ENCODE measurements at places on chromosomes 1 and 21.

- no peak for DNase-seq
These were observed 120.8 kb upstream of the RRP15 start for GRCh38 chr1:218164111-218164929.

GRCh38 chr1:183913567-183913993 lies 108.7 kb downstream of the RGL1 start:
- DNase-seq: peak; percentile 22

DNA sequence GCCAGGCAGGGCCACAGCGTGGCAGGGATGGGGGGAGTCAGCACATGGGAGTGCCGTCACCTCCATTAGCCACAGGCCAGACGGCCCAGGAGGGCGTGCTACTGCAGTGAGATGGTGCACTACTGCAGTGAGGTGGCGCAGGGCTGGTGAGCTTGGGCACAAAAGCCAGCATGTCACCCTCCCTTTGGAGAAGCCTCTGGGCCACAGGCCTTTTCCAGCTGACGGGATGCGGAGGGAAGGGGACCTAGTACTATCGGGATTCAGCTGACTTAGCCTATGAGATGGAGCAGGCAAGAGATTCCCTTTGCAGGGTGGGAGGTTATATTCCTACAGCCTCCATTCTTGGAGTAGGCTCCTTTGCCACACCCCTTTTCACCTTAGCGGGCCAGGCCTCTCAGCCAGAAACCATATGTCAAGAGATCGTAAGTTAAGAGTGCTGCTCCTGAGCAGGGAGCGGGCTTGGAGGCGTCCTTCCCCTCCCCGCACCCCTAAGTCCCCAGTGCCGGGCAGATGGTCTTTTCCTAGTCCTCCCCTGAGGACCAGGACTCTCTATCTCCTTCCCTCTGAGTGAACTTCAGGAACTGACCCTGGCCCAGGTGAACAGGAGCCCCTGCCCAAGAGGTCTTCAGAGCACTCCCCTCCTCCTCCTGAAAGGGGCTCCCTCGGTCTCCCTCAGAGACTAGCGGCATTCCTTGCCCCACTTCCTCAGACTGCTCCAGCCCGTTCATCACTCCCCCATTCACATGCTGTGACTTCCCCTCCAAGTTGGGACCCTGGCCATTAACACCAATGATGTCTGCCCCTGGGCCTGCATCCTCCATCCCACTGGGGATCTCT lies 8.2 kb downstream of the NES start:
- DNase-seq: no peak

- no peak for DNase-seq
These were observed 37.1 kb downstream of the PLA2G4A start for GRCh38 chr1:186865857-186866256.

DNA sequence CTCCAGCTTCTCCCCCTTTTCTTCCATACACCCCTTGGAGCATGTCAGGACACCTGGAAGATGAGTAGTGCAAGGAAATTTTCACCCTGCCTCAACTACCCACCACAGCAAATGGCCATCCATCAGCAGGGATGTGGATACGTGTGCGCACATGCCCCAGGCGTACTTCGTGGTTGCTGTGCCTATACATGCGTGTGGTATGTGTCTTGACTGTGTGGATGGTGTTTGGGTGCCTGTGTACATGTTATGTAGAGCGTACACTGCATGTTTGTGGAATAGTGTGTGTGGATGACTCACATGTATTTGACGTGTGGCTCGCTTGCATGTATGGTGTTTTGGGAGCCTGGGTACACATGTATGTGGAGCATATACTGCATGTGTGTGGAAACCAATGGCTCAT lies 158.5 kb downstream of the RRAGC start:
- no peak for DNase-seq

DNA sequence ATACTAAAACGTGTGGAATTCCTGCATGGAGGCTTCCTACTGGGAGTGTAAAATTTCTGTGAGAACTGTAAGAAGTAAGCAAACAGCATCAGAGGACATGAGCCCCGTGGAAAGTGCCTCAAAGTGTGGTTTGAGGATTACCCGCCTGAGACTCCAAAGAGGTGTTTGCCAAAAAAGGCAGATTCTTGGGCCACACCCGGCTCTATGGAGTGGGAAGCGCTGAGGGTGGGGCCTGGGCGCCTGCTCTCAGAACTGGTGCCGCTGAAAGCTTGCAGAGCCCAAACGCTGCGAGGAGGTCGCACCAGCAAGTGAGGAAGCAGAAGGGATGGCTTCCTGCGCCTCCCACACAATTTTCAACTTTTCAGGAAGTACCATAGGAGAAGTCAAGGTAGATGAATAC lies 43.0 kb upstream of the PSEN2 start:
- DNase-seq: no peak

DNA sequence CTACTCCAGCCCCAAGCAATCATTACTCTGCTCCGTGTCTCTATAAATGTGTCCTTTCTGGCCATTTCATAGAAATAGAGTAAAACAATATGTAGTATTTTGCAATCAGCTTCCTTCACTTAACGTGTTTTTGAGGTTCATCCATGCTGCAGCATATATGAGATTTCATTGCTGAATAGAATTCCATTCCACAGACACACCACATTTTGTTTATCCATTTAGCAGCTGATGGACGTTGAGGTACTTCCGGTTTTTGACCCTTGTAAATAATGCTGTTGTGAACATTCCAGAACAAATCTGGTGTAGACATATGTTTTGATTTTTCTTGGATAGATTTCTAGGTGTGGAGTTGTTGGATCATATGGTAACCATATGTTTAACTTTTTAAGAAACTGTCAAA lies 30.7 kb downstream of the ADAM30 start:
- peak; percentile 52 for DNase-seq

DNA sequence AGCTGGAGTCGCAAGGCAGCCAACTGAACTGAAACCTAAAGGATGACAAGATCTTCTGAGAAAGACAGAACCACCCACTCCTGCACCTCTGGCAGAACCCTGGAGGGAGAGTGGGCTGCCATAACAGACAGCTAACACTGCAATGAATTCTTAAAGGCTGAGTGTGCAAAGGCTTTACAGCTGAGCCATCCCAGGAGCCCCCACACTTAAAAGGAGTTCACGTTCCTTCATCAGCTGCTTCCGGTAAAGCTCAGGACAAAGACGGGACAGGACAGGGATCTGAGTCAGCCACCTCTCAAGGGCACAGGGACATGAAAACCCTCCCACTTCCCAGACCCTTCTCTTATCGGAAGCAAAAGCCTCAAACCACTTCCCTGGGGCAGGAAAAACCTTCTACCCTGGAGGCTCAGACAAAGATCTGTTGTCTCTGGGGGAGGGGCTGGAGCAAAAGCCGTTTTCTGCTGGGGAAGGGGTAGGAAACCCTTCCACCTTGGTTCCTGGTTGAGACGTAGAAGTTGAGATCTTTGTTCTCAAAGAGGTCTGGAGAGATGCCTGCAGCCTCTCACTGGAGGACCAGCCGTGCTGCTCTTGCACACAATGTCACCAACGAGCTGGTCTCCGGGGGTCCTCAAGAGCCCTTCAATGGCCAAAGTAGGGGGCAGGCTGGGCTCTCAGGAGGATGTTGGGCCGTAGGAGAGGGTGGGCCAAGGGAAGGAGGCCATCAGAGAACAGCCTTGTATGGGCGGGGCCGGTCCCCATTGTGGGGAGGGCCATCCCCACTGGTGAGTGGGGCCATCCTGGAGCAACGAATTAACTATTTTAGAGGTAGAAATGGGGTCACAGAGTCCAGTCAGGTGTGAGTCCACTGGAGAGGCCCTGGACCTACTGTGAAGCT lies 452.4 kb downstream of the PTPRU start:
- no peak for DNase-seq

DNA sequence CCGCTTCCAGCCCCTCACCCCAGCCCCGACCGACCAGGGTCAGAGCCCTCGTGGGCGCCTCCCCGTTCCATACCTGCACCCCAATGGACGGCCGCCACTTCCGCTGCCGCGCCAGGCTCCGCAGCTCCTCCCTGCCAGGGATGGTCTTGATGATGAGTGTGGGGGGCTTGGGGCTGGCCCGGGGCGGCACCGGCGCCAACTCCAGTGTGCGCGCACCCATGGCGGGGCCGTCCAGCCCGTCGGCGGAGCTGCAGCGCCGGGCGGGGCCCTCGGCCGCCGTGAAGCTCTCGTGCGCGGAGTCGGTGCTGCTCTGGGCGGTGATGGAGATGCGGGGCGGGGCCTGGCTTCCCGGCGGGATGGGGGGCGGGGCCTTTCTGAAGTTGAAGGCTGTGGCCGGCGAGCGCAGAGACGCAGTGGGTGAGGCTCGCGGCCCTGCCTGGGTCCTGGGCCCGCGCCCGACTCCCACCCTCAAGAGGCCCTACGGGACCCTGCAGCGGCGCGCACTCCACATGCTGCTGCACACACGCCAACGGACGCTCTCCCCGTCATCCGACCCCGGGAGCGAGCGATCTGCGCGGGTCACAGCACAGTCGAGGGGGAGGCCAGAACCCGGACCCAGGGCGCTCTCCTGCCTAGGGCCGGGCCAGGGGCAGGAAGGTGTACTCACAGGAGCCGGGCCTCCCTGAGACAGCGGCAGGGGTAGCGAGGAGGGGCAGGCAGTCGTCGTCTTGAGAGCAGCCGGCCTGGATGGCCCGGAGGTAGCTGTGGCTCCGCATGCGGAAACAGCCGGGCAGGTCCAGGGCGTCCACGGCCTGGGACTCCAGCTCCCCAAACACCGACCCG lies 26.1 kb upstream of the SMIM12 start:
- no peak for DNase-seq

GRCh38 chr1:247304031-247304430 lies 27.6 kb downstream of the ZNF496 start:
- no peak for DNase-seq

GRCh38 chr1:66400660-66401059 lies 133.3 kb upstream of the SGIP1 start:
- no peak for DNase-seq

GRCh38 chr1:68111519-68112436 lies 61.4 kb upstream of the DIRAS3 start:
- peak; percentile 87 for DNase-seq

DNA sequence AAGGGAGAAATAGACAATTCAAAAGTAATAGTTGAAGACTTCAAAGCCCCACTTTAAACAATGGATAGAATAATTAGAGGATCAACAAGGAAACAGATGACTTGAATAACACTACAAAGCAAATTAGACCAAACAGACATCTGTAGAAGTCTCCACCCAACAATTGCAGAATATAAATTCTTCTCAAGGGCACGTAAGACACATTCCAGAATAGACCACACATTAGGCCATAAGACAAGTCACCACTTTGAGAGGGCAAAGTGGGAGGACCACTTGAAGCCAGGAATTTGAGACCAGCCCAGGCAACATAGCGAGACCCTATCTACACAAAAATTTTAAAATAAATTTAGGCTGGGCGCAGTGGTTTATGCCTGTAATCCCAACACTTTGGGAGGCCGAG lies 20.5 kb upstream of the RNF186 start:
- no peak for DNase-seq

- no peak for DNase-seq
These were observed 34.3 kb downstream of the PCNX2 start for GRCh38 chr1:233261206-233261605.

DNA sequence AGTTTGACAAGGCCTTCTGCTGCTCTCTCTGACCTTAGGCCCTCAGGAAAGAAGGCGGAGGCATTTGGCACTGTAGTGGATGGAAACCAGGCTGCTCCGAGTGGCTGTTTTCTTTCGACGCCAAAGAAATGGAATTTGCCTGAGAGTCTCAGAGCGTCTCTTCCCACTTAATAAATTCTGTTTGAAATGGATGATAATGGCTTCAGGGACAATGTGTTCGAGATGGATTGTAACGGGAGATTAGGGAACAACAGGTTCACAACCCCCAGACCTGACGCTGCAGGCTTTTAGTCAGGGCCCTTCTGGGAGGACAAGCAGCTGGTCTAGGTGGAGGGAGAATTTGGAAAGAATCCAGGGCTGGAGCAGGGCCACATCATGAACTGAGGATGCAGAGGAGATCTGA lies 58.6 kb downstream of the TLR5 start:
- DNase-seq: no peak

DNA sequence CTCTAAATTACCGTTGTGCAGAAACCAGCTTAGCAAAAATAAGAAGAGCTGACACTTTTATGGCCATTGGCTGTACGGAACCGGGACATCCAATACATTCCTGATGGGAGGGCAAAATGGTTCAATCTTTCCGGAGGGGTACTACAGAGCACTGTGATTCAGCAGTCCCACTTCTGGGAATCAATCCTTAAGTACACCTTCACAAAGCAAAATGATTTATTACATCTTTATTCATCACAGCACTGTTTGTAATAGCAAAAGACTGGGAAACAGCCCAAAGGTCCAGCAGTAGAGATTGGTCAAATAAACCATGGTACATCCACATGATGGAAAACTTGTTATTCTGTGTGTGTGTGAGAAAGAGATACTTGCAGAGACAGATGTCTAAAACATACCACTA lies 9.7 kb downstream of the GNG12 start:
- no peak for DNase-seq

DNA sequence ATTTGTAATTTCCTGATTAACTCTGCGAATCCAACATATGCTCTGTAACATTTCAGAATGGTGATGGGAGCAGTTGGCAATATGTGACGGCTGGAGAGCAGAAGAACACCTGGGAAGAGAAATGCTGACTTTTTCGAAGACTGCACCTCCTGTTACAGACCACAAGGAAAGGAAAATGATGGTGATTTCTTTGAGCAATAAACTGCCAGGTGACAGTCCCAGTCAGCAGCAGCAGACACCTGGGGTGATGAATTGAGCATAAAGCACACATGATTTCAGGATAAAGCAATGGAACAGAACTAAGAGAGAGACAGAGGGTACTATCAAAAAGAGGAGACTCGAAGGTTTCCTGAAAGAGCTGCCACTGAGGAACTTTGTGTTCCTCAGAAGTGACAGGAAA lies 528.6 kb downstream of the NEGR1 start:
- no peak for DNase-seq

GRCh38 chr1:115596080-115596780 lies 45.5 kb upstream of the VANGL1 start:
- no peak for DNase-seq

DNA sequence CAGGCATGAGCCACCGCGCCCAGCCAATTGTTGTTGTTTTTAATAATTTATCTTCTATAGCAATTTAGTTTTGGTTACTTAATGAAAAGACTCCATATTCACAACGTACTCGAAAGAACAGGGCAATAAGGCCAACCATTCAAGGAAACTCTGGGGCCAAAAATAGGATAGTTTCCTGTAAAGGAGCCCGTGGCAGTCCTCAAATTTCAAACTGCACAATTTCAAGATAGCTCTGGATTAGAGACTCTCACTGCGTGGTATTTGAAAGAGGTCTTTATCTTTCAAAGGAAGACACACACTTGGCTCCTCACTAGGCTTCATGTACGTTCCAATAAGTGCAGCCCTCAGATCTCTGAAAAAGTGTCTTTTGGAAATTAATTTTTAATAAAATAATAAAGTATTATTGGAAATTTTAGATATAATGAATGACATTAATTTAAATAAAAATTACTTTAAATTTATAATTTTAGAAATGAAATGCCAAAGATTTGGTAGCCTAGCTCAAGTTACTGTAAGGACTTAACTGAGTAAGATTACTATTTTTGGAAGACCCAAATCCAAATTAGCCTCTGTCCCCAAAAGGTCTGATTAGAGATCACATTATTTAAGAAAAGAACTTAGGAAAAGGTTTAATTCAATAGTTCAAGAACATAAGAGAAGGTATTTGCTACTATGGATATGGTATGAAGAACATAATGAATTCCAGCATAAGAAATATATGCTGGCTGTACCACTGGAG lies 22.7 kb upstream of the DONSON start:
- DNase-seq: no peak
